T-helper 17 cell (primary cell): ENCODE measurements at places on chromosomes 4 and X.

GRCh38 chr4:171524903-171525302 is 288.3 kb upstream of the GALNTL6 start:
- DNase-seq: no peak

GRCh38 chr4:53931461-53931961 is 132.9 kb downstream of the CHIC2 start:
- DNase-seq: no peak

- DNase-seq: no peak
Measured at GRCh38 chr4:94127707-94128328, 79.8 kb upstream of the SMARCAD1 start.

- no peak for DNase-seq
Measured at GRCh38 chrX:2434270-2435163, 66.3 kb downstream of the DHRSX start.

GRCh38 chr4:6687947-6688878 is 5.5 kb upstream of the S100P start:
- DNase-seq: no peak
